ENCODE measurements at places on chromosomes 2 and 18. TPM values are rescaled to one million over a fixed set of nuclear protein-coding genes. Genes with fewer than 3 reads are reported as not detected.

GRCh38 chr18:11052800-11053199 lies 96.6 kb downstream of the PIEZO2 start:
- no peak for DNase-seq

Gene ZSCAN30
- 12.9 TPM for total RNA-seq

GRCh38 chr2:120404274-120404673 lies 58.3 kb downstream of the INHBB start:
- no peak for DNase-seq

GRCh38 chr2:181352158-181352557 lies 105.0 kb upstream of the ITGA4 start:
- DNase-seq, result no peak

- no peak for DNase-seq
Observed at GRCh38 chr2:5798084-5798483, 105.9 kb downstream of the SOX11 start.
